ENCODE measurements at places on chromosomes 3 and 15.

GRCh38 chr3:9448643-9449042, 51.2 kb downstream of the SETD5 start:
- no peak for DNase-seq

GRCh38 chr3:30752970-30753369, 141.5 kb downstream of the GADL1 start:
- DNase-seq = no peak

- no peak for DNase-seq
Measured at GRCh38 chr15:43762824-43763223, 13.9 kb downstream of the ELL3 start.

GRCh38 chr3:124351430-124352148, 359.7 kb upstream of the ROPN1 start:
- peak; percentile 90 for DNase-seq

GRCh38 chr3:24680214-24680967, 185.7 kb upstream of the THRB start:
- DNase-seq = no peak

- DNase-seq = peak; percentile 69
Measured at GRCh38 chr3:132399054-132399929, 18.0 kb upstream of the DNAJC13 start.

DNA sequence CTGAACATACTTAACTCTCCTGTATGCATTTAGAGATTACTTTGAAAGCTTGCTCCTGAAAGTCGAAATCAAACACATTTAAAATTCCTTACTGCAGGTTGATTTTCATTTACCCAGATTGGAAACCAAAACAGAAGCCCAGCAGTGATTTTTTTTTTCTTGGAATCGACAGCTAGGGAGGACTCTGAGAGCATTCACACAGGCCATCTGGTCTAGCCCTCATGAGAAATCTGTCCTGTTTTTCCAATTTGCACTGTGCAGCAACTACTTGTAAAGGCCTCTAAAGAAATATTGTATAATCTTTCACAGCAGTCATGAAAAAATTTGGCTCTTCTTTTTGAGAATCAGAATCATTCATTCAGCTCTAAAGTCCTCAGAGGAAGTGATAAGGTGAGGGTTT, 179.2 kb downstream of the KCNAB1 start:
- no peak for DNase-seq

DNA sequence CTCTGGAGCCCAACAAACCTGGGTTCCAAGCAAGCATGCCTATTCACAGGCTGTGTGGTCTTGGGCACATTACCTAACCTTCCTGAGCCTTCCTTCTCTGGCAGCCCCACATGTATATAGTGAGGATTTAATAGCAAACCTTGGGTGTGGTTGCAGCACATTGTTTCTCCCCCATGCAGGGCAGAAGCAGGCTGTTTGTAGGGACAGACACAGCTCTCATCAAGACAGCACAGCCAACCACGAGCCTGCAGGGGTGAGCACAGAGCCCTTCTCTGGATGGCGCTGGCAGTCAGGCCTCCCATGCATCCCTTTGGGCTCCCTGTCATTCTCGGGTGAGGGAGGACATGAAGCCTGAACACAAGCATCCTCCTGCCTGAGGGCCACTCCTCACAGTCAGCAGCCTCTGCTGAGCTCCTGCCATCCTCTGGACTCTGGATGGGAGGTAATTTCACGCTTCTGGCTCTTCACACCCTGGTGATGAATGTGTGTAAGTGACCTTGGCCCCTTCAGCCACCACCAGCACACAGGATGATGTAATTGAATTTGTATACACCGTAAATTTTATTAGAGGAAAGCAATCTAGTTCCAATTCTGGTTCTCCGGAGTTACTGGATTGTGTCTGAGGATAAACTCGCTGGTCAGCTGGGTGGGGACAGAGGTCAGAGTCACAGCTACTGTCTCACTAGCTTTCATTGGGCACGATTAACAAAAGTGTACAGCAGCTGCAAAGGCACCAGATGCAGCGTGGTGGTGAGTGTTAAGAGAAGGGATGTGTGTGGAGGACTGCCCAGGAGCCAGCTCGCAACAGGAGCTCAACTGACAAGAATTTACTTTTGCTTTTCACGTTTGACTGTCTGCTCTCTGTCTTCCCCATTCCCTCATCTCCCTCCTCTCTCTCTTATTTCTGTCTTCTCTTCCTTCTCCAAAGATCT, 118.1 kb downstream of the CLSTN2 start:
- no peak for DNase-seq

GRCh38 chr3:87009271-87009670, 18.3 kb upstream of the VGLL3 start:
- no peak for DNase-seq
